ENCODE measurements at places on chromosomes 2 and 18. TPM values are rescaled to one million over a fixed set of nuclear protein-coding genes. Genes with fewer than 3 reads are reported as not detected.

DNA sequence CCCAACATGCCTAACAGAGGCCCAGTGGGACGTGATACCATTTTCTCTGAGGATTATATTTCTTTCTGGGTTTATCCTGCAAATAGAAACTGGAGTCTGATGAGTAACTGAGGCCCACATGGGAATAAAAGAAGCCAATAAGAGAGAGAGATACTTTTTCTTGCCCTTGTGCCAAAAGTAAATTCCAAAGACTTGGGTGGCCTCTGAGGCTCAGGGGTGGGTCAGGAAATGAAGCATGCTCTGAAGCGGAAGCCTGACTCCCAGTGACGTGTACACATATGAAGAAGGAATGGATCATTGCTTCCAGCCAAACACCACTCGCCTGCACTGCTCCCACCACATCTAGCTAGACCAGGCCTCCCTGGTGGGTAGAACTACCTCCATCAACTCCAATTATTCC lies 273.6 kb upstream of the NCKAP5 start:
- DNase-seq = no peak

DNA sequence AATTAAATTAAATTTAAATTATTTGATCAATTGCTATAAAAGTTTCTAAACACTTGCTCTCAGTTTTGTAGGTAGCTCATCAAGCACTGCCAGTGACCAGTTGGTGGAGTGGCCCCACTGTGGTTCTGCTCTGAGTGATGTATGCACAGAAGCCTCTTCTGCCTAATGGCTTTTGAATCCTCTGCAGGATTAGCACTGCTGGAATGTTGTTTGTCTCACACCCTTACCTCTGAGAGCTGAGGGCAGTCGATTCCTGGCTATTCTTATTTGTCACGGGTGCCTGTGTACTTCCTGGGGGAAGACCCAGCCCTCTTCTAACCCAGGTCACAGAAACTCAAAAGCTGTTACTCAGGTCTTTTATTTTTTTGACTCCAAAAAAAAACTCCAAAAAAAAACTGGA lies 9.5 kb downstream of the CAPN14 start:
- DNase-seq = no peak

GRCh38 chr18:50949185-50949584 lies 18.7 kb upstream of the ELAC1 start:
- DNase-seq = no peak

GRCh38 chr2:25032901-25033300 lies 9.0 kb upstream of the EFR3B start:
- DNase-seq = no peak

GRCh38 chr2:169840747-169841142 lies 13.5 kb downstream of the UBR3 start:
- no peak for DNase-seq

DNA sequence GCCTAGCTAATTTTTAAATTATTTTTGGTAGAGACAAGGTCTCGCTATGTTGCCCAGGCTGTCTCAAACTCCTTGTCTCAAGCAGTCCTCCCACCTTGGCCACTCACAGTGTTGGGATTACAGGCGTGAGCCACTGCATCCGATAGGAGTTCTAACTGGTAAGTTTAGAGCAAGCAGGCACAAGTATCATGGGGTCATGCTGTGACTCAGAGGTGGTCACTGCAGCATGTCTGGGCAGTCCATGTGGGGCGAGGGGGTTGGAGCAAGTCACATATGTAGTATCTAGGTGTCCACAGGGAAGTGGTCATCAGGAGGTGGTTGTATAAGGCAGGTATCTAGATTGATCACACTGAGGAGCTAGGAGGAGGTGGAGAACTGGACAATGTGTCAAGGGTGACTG lies 22.7 kb upstream of the STARD7 start:
- no peak for DNase-seq

DNA sequence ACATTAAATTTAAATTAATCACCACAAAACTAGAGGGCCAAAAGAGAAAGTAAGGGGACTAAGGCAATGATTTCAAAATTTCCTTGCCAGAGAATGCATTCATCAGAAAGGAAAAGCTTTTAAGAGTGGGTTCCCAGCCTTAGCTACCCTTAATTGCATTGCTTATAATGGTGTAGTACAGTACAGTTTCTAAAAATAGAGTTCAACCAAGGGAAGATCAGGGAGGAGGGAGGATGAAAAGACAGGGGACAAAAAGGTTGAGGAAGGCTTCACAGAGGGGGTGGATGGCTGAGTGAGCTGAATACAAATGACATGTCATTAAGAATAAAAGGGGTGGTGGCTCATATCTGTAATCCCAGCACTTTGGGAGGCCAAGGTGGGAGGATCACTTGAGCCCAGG lies 119.9 kb downstream of the RBMS1 start:
- no peak for DNase-seq

DNA sequence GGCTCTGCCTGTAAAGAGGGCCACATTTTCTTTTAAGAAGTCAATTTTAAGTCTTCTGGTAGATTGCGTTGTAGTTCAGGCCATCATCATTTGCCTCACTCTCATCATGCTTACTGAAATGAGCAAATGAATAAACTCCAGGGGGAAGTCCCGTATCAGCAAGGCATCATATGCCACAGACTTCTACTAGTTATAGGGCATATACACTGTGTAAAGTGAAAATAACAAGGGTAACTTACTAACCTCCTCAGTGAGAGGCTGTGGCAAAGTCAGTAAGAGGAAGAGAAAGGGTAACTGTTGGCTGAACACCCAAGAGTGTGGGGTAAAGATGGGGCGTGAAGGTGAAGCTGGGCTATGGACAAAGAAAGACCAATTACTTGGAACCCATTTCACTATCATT lies 456.2 kb downstream of the SPAG16 start:
- DNase-seq = no peak

GDF7 gene
- total RNA-seq = 17.2 TPM

RAB6C gene
- total RNA-seq = not detected

GRCh38 chr2:14072338-14072737 lies 560.2 kb upstream of the LRATD1 start:
- DNase-seq = no peak

Data from dermis microvascular lymphatic vessel endothelial cell (primary cell).